Right ventricle myocardium inferior (tissue), 1 donor: ENCODE measurements at places on chromosomes 2 and 18. TPM values are rescaled to one million over a fixed set of nuclear protein-coding genes. Genes with fewer than 3 reads are reported as not detected.

DNA sequence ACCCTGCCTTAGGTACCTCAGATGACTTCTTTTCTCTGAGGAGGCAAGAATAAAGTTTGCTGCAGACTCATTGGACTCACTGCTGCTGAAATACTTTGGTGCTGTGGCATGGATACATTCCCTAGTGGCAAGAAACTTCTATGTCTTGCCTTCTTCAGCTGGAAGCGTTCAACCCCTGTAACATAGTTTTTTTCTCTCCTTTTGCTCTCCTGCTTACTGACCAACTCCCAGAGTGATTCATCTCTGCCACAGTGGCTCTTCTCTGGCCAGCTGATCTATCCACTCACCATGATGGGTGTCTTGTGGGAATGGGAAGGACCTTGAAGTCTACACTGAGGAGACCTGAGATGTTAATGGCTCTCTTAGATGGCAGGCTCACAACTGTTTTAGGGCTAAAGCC is 309.3 kb upstream of the LRRTM4 start:
- DNase-seq: no peak

The DSG4 gene
- total RNA-seq: not detected

- no peak for DNase-seq
Measured at GRCh38 chr2:122081751-122082150, 326.3 kb downstream of the TSN start.

DNA sequence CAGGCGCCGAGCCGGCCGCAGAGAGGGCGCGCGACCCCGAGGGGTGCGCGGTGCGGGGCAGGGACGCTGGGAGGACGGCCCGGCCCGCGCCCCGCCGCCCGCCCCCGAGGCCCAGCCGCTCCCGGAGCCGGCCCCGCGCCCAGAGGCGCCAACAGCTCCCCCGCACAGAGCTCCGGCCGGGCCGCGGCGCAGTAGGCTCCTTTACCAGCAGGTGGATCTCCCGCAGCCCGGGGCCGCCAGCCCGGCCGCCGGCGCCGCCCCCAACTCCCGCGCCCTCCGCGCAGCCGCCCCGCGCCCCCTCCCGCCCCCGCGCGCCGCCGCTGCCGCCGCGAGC is 258 bp downstream of the MGAT4A start:
- DNase-seq: peak; percentile 89

The OSBPL6 gene
- total RNA-seq: 3.4 TPM

The HOXD9 gene
- not detected for total RNA-seq

The DAPL1 gene
- total RNA-seq: not detected

The LINC00305 gene
- not detected for total RNA-seq

GRCh38 chr2:205807758-205808157 is 125.5 kb downstream of the NRP2 start:
- DNase-seq: no peak

- no peak for DNase-seq
Measured at GRCh38 chr18:56307354-56308170, 330.8 kb downstream of the TXNL1 start.

DNA sequence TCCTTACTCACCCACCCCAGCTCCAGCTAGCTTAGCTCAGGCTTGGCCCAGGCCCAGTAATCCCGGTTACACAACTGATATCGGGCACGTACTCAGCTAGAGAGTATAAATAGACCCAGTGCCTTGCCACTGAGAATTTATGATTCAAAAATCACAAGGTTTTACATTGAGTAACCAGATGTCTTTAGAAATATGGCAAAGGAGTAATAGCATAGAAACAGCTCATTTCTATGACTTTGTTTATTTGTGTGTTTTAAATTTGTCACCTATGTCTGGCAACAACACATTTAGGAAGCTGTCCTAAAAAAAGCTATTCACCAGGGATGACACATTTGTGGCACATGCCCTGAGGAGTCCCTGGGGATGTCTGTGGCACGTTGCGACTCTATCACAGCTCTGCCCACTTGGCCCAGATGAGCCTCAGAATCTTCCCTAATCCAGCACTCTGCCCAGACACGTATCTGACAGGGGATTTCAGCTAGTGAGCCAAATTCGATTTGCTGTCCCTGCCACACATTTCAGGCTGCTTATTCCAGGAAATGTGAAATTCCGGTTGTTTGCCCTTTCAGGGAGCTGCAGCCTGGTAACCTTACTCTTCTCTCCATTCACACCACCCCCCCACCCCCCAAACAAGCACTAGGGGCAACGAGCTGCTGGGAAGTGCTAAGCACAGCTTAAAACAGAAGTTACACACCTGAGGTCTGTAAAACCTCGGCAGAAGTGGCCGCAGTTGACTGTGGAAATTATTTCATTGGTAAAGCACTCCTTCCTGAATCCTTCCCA is 85.4 kb upstream of the ZCCHC2 start:
- DNase-seq: peak; percentile 89

The DSG2 gene
- total RNA-seq: 35.7 TPM

The CDH7 gene
- not detected for total RNA-seq

The TGFA gene
- 1.0 TPM for total RNA-seq

DNA sequence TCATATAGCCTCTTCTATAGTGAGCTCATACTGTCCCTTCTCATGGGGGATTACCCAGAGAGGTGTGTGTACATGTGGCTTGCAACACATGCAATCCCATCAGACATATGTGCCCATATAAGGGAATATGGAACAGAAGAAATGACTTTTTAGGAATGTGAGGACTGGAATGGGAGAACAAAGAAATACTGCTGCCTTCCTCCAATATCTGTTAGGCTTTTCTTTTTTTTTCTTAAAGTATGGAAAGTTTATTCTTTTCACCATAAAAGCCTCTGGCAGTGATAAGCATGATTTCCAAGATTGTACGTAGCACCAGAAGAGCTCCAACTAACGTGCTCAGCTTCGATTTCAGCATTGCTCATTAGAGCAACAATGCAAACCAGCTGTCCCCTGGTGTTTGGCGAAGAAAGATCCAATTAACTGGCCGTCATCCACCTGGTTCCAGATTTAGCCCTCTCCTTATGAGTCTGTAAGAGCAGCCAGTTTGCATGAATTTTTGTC is 113.6 kb downstream of the ADCYAP1 start:
- no peak for DNase-seq

The SFXN5 gene
- 9.6 TPM for total RNA-seq
